Inflammatory macrophage treated with lipopolysaccharide for 1 hour (primary cell): ENCODE measurements at places on chromosomes 11 and 22.

DNA sequence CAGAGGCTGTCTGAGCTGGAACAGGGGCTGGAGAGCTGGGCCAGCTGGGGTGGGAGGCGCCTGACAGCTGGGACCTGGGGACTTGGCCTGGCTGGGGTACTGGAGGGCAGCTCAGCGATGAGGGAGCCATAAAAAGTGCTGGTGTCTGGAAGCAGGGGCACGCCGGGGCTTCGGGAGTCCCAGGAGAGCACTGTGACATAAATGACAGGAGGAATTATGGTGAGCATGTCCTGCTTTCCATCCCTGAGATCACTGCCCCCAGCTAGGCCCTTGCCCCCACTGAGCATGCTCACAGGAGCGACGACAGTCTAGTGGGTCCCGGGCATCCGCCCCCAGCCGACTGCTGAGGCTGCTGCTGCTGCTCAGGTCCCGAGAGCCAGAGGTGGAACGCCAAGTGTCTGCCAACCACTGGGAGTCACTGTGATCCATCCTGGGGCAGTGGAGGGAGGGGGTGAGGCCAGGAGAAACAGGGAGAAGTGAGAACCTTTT, 6.2 kb downstream of the ROBO4 start:
- no peak for DNase-seq

GRCh38 chr11:120880498-120881175, 143.3 kb upstream of the TBCEL start:
- no peak for DNase-seq

GRCh38 chr22:20406686-20407408, 12.9 kb downstream of the ZNF74 start:
- no peak for DNase-seq

- DNase-seq, result peak; percentile 43
These were observed 15.7 kb downstream of the TESMIN start for GRCh38 chr11:68735646-68736045.

DNA sequence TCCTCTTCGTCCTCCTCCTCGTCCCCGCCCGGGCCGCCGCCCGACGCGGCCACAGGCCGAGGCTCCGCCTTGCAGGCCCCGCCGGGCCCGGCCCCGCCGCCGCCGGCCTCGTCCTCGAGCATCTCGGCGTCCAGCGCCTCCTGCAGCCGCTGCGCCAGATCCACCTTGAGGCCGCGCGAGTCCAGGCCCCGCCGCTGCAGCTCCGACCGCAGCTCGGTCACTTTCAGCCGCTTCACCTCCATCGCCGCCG, 417 bp downstream of the HNRNPUL2 start:
- no peak for DNase-seq

DNA sequence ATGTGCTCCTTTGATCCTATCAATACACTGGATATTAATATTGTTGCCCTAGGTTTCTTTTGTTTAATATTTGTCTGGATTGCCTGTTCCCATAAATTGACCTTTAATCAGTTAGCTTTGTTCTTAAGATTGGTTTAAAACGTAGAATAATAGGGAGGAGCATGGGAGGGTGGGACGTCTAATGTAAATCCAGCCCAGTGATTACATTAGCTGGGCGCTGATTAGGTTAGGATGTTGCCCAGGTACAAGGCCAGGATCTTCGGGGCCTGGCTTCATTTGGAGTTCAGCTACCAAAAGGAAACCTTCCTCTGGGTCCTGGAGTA, at the start of gene SRSF8:
Gene SRSF8, plus strand, starts transcription at position 204 of the 323 bp plus-strand sequence. CDS start 308 bp downstream, outside the sequence.
- no peak for DNase-seq

DNA sequence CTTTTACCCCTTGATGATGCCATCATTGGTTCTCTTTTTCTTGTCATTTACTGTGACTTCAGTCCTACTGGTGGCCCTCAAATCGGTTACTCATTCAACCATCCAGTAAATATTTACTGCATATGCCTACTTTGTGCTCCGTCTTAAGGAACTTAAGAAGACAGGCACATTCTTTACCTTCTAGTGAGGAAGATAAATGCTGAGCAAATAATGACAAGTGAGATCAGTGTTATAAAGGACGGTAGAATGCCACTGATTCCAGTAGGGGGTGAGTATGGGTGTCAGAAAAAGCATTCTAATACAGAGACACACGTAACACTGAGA, 1.6 kb downstream of the ANKRD42 start:
- DNase-seq, result peak; percentile 41
